Activated CD4-positive, alpha-beta T cell treated with anti-CD3 and anti-CD28 coated beads, Interleukin-2, amount 50 U/mL, for 24 hours (primary cell): ENCODE measurements at places on chromosomes 11 and 22.

GRCh38 chr11:20474882-20475517 is 87.5 kb downstream of the PRMT3 start:
- DNase-seq = no peak

- no peak for DNase-seq
Measured at GRCh38 chr11:86746514-86746913, 53.8 kb upstream of the PRSS23 start.

GRCh38 chr11:37858398-37858797 is 1260.4 kb upstream of the RAG2 start:
- no peak for DNase-seq

- no peak for DNase-seq
Measured at GRCh38 chr11:8937159-8937558, 4.4 kb upstream of the C11orf16 start.

- no peak for DNase-seq
Measured at GRCh38 chr22:30304495-30305244, 15.4 kb upstream of the CASTOR1 start.

DNA sequence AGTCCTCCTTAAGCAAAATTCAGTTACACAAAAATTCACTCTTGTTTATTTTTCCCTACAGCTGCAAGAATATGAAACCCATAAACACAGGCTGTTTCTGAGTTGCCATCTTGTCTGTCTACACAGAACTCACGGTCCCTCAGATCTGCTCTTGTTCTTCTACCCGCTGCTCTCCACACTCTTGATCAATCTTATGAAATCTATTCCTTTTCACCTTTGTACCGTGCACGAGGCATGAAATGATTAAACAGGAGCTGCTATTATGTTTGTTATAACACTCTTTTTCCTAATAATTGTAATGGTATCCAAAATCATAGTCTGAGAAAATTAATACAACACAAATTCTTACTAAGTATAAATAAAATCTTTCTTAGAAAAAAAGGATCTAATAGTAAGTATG is 266.1 kb upstream of the PITPNB start:
- no peak for DNase-seq

GRCh38 chr11:70433966-70434812 is 35.9 kb downstream of the CTTN start:
- DNase-seq = no peak

GRCh38 chr11:97087419-97087818 is 697.6 kb downstream of the JRKL start:
- no peak for DNase-seq

GRCh38 chr11:132035766-132036165 is 665.4 kb downstream of the NTM start:
- no peak for DNase-seq

DNA sequence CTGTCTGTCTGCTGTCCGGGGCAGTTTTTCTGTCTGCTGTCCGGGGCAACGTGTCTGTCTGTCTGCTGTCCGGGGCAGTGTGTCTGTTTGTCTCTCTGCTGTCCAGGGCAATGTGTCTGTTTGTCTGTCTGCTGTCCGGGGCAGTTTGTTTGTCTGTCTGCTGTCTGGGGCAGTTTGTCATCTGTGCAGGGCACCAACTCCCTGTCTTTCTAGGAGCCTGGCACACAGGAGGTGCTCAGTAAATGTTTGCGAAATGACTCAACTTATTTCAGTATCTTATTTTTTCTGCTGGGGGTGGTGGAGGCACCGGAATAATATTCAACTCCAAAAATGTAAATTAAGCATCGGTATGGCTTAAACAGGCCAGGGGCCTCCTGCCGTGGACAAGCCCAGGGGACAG is 12.0 kb upstream of the TTLL12 start:
- DNase-seq = no peak

GRCh38 chr11:111765320-111765983 is 737 bp downstream of the PPP2R1B start:
- DNase-seq = no peak

DNA sequence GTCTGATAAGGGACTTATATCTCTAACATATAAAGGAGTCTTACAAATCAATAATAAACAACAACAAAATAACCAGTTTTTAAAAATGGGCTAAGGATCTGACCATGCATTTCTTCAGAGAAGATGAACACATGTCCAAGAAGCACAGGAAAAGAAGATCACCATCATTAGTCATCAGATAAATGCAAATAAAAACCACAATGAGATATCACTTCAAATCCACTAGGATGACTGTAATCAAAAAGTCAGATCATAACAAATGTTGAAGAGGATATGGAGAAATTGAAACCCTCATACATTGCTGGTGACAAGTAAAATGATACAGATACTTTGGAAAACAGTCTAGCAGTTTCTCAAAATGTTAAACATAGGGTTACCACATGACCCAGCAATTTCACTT is 61.2 kb upstream of the MYOD1 start:
- no peak for DNase-seq

GRCh38 chr11:84106541-84106940 is 820.4 kb upstream of the CCDC90B start:
- DNase-seq = no peak

GRCh38 chr22:39309364-39309861 is 10.0 kb downstream of the RPL3 start:
- DNase-seq = no peak

DNA sequence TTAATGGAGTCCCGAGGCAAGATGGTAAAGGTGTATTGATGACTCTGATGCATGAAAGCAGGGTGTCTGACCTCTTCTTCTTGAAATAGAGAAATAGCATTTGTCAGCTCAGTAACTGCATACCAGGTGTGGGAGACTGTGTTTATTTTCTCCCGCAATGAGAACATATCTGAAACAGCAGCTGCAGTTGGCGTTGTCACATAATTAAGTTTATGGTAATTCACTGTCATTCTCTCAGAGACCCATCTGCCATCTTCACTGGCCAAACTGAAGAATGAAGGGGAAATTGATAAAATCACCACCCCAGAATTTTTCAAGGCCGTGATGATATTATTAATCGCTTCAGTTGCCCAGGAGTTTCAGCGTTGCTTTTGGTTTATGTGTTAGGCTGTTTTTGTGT is 20.1 kb upstream of the MCHR1 start:
- no peak for DNase-seq

DNA sequence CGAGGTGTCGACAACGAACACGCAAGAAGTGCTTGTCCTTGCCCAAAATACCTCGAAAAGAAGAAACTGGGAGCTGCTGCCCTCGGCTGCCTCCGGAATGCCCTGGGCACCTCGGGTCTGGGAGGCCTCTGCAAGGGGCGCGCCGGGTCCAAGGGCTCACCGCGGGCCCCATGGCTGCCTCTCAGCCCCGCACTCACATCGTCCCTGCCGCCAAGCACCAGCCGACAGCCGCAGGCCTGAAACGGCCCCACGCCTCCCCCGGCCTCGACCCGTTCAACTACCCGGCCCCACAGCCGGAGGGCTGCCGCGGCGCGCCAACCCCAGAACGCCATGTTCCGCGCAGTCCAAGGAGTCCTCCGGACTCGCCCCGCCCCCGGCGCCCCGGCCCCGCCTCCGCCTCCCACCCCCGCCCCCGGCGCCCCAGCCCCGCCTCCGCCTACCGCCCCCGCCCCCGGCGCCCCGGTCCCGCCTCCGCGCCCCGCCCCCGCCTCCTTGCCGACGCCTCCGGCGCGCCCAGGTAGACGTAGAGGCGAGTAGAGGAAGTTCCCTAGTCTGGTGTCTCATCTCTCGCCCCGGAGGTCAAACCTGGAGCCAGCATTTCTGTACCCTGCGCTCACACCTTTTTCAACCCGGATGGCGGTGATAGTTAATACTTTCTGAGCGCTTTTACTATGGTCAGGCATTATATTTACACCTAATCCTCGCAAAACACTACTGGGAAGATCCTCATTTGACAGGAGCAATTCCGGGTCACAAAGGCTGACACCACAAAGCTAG is at the start of gene SIRT3:
TSS of gene SIRT3 (minus strand) at position 346 of the 777 bp plus-strand sequence. CDS start at position 332, 14 bp downstream.
- peak; percentile 76 for DNase-seq

DNA sequence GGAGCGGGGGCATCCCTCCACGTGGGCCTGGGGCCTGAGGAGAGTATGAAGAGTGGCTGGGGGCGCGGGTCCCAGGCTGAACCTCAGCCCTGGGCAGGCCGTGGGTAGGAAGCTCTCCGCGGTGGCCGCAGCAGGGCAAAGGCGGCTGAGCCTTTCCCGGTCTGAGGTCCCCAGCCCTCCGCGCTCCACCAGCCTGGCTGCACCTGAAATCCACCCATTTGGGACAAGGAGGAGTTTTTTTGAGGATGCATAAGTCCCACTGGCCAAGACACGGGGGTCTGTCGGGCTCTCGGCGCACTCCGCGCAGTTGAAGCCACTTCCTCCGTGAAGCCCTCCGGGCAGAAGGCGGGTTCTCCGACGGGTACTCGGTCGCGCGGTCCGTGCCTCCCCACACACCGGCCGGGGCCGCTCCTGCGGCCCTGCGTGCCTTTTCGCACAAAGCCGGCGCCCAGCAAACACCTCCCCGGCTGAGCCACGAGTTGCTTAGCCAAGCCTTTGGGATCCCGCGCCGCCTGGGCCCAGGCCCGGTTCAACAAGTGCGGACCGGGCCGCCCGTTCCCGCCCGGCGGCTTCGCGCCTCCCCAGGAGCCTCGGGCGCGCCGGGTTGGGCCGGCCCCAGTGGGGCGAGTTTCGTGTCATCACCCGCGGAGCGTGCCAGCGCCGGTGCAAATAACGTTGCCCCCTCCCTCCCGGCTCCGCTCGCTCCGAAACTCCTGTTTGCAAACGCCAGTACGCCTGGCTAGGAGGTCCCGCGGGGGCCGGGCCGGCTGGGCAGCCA is 666 bp upstream of the OVOL1 start:
- no peak for DNase-seq

- no peak for DNase-seq
Measured at GRCh38 chr11:129089279-129089678, 102.8 kb downstream of the ARHGAP32 start.

GRCh38 chr11:58058276-58059006 is 27.7 kb downstream of the OR6Q1 start:
- no peak for DNase-seq

DNA sequence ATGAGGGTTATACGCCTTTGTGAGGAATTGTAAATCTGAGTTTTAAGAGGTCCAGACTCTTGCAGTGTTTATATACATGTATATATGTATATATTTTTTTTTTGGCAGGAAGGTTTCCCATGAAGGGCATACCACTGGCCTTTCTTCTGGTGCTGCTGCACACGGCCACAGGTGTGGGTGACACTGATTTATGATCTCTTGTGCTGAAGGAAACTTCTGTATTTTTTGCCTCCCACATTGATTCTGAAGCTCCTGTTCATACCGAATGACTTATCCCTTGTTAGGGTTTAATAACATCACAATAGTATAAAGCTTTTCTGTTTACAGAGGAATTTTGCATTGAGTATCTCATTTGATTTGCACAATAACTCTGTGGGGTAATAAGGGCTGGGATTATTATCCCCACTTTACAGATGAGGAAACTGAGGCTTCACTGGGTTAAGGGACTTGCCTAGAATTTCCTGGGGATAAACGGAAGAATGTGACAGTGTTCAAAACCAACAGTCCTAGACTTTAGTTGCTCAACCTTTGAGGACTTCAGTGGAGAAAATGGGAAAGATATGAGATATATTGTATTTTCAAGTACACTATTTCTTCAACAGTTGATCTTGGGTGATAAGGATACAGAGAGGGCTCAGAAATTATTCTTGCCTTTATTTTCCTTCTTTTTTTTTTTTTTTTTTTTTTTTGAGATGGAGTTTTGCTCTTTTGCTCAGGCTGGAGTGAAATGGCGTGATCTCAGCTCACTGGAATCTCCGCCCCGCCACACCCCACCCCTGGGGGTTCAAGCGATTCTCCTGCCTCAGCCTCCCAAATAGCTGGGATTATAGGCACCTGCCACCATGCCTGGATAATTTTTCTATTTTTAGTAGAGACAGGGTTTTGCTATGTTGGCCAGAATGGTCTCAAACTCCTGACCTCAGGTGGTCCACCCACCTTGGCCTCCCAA is 70.1 kb downstream of the MICAL2 start:
- no peak for DNase-seq

GRCh38 chr11:12430954-12431595 is 53.7 kb downstream of the PARVA start:
- DNase-seq = no peak

DNA sequence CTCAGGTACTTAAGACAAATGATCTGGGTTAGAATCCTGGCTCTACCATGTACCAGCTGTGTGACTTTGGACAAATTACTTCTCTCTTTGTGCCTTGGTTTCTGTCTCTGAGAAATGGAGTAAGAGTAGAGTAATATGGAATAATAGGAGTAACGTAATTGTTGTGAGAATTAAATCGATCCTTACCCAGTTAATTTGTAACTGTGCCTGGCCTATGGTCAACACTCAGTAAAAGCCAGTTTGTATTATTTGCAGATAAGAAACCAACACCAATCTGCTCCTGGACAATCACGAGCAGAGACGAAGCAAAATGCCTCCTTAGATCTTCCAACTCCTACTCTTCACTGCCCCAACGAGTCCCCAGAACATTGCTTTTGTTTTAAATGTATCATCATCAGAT is 266.7 kb downstream of the DCDC1 start:
- DNase-seq = no peak

GRCh38 chr11:123145220-123145619 is 49.8 kb downstream of the CLMP start:
- DNase-seq = no peak

- DNase-seq = no peak
Measured at GRCh38 chr22:37734402-37734700, 37.5 kb downstream of the TRIOBP start.

DNA sequence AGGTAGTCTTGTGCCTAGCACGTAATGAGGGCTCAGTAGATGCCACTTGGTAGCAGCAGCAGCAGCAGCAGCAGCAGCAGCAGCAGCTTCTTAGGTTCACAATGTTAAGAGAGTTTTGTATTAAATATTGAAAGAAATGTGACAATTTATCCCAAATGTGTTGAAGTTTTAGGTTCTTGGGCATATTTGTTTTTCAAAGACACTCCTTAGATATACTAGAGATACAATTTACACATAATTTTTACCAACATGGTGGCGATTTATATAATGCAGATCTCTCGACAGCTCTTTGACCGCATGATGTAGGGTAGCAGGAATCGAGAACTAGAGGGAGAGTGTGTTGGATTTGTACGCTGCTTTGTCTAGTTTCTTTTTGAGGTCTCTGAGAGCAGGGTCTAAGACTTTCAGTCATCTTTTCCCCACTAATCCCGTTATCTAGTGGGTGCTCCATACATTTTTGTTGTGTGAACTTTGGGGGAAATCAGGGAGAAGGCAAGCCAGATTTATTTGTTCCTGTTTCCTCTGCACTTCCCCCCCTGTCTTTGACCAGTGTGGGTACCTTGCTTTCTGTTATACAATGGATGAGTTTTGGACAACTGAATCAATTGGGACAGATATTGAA is 1.4 kb downstream of the FDX1 start:
- no peak for DNase-seq

DNA sequence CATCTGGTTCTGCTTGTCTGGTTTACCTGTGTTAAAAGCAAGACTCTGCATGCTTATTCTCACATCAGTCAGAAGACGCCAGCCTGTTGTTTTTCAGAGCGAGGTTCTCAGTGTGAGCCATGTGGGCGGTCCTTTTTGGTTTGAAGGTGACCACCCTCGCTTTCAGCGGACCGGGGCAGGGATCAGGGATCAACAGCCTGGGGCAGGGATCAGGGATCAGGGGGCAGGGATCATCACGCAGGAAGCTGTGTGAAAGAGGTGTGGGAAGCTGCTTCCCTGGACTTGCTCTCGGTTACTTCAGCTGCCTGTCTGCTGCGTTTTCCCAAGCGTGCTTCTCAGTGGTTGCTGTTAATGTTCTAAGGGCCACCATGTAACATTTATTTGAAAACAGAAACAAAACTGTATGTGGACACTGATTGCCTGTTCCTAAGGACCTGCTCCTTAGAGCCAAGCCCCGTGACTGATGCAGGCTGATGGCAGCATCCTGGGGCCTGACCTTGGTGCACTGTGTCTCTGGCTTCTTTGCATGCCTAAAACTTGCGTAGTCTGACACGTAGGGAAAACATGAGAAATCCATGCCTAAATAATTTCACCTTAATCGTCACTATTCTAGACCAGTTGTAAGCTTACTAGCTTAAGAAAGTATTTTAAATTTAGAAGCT is 146.9 kb downstream of the ATXN10 start:
- DNase-seq = no peak
